Activated CD8-positive, alpha-beta T cell treated with anti-CD3 and anti-CD28 coated beads, Interleukin-2, amount 10 ng/mL, durations not matched to agents 7 days and 5 days (primary cell): ENCODE measurements at places on chromosomes 2 and 18.

DNA sequence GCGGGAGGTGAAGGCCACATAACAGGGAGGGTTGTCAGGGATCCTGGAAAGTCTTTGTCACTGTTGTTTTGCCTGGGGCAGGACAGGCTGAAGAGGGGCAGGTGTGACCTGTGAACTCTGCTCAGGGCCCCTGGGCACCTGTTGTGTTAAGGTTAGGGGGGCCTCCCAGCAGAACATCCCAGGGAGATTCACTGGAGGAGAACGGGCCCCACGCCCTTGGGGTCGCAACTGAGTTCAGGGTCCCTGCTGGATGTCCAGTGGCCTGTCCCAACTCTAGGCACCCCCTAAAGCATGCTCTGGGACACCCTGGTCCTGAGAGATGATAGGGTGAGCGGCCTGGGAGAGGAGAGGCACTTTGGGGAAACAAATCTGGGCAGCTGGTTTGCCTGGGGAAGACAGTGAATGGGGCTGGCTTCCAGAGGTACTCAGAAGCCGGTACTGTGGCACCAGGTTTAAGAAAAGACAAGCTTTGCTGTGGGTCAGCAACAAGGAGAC is 22.9 kb downstream of the GPR35 start:
- peak; percentile 13 for DNase-seq

GRCh38 chr18:79516441-79516931 is 120.8 kb downstream of the NFATC1 start:
- no peak for DNase-seq

DNA sequence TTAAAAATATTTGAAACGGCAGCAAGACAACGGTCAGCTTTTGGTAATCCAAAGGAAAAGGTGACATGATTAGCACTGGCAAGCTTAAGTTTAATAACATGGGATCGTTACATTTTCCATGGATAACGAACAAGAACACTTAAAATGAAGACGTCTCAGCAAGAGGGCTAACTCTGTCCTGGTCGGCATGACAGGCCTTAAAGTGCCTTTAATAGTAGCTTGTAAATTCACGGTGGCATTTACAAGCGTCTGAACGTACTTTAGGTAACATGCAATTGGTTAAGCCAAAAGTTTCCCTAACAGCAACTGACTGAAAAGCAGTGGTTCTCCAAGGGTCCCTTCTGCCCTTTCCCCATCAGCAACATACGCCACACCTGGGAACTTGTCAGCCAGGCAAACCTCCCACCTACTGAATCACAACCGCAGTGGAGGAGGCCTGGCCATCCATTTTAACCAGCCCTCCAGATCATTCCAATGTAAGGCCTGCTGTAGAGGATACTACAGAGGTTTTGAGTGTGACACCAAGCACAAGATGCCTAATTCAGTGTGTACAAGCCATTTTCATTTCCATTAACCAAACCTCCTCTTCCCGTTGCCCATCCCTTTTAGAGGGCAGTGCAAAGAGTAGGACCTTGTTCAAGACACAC is 4.4 kb downstream of the TGFA start:
- no peak for DNase-seq

GRCh38 chr2:142082368-142082767 is 48.4 kb downstream of the LRP1B start:
- no peak for DNase-seq

DNA sequence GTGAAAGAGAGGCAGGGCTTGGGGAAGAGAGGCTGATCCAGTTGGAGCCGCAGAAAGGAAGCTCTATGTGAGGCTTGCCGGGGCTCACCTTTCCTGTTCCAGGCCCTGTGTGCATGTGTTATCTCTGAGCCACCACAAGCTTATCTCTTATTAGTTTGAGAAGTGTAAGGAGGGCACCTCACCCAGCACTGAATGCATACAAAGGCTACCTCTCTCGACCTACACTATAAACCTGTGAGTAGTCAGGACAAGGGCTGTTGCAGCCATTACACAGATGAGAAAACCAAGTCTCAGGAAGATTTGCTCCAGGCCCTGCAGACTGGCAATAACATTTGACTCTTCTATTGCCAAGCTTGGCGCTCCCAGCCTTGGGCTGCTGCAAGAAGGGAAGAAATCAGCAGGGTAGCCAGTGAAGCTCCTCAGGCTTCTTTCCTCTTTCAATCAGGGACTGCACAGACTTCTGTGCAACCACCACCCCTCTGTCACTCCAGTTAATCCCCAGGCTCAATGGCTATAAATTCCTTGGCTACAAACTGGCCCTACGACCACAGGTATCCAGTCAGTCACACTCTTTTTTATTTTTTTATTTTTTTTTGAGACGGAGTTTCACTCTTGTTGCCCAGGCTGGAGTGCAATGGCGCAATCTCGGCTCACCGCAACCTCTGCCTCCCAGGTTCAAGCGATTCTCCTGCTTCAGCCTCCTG is 73.8 kb downstream of the CLHC1 start:
- DNase-seq: no peak

DNA sequence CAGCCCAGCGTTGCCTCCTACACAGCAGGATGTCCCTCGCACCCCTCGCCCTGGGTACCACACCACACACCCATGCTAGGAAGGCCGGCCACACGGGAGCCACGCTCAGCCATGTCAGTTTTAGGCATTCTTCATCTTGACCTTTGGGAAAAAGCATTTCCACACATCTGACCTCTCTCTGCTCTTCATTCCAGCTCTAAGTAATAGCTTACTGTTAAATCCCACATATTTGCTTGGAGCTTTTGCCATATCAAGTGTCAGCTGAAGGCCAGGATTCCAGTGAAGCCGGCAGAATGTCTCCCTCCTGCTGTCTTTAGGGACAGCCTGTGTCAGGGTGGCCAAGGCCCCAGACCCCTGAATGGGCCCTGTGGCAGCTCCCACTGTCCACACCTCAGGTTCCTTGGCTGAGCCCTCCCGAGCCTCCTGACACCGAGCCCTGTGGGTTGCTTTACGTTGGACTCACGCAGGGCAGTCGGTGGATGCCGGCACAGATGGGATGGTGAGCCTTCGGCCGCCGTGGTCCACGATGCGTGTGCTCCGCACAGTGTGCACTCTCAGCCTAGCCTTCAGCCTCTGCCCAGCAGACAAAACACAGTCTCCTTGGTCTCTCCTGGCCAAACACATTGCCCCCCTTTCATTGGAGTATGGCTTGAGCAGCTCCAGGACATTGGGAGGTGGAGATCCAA is 202.0 kb downstream of the SEPTIN10 start:
- DNase-seq: no peak

DNA sequence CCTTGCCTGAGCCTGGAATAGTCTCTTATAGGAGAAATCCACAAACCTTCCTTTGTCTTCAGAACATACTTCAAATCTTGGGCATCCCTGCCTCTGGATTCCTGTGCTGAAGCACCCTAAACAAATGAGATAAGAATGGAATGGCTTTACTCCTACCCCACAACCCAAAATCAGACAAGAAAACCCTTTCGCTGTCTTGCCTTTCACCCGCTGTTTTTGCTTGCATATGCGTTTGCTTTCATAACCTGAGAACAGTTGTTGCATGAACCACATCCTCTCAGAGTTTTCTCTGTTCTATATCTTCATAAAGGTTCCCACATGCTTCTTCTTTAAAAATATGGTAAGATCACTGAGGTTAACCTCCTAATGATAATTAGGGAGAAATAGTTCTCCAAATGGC is 132.1 kb upstream of the MAP3K20 start:
- DNase-seq: peak; percentile 29

GRCh38 chr18:48636436-48636835 is 97.6 kb downstream of the CTIF start:
- DNase-seq: no peak

GRCh38 chr18:8989017-8989416 is 113.5 kb upstream of the NDUFV2 start:
- no peak for DNase-seq

DNA sequence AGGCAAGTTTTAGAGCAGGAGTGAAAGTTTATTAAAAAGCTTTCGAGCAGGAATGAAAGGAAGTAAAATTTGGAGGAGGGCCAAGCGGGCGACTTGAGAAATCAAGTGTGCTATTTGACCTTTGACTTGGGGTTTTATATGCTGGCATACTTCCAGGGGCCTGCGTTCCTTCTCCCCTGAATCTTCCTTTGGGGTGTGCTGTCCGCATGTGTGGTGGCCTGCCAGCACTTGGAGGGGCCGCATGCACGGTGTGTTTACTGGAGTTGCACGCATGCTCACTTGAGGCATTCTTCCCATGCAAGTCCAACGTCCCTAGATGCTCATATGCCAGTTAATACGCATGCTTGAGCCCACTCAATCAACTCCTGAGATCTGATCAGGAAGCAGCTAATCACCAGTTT is 78.3 kb upstream of the MAP4K4 start:
- no peak for DNase-seq

GRCh38 chr2:135931776-135932443 is 53.5 kb downstream of the DARS1 start:
- no peak for DNase-seq

- no peak for DNase-seq
Observed at GRCh38 chr2:172447811-172448493, 20.6 kb downstream of the ITGA6 start.

DNA sequence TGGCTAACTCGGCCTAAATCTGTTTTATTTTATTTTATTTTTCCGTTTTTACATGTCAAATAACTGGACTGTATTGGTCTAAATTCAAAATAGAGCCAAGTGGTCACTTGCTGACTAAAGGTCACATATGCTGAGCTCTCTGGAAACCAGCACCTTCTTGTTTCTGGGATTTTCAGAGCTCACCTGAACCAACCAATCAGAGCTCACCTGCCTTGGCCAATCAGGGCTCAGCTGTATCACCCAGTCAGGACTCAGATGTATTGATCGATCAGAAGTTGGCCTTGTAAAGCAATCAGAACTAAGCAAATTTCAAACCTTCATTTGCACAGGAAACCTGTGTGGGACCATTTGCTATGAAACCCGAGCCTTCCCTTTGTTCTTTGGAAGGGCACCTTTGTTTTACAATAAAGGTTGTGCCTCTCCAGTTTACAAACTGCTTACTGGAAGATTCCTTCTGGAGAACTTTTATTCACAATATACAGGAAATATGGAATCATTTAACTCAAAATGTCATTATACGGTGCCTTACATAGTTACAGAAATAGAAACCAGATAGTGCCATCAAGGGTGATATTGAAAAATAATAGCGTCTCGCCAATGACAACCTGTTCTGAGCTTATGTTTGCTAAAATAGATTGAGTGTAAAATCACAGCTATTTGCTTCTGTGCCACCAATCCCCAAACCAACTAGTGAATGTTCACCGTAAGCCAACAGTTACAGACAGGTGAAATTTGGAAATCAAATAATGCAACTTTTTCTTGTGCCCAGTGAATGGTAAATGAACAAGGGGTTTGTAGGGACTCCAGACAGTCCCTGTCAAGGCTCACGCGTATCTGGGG is 17.3 kb upstream of the PSD4 start:
- no peak for DNase-seq

GRCh38 chr2:64177315-64177714 is 33.1 kb upstream of the PELI1 start:
- DNase-seq: no peak

- peak; percentile 27 for DNase-seq
Observed at GRCh38 chr18:9516437-9517064, 41.2 kb downstream of the RALBP1 start.

DNA sequence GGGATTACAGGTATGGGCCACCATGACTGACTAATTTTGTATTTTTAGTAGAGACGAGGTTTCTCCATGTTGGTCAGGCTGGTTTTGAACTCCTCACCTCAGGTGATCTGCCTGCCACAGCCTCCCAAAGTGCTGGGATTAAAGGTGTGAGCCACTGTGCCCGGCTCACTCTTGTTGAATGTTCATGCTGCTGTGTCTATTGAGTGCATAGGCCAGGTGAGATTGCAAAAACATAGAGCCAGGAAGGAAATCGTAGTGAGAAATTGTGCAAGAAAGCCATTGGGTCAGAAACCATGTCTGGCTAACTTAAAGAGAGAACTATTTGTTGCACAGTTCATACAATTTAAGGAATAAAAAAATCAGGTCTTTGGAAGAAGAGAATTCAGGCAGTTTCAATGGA is 45.5 kb upstream of the FZD5 start:
- no peak for DNase-seq

- DNase-seq: no peak
Observed at GRCh38 chr2:62570861-62571698, 65.1 kb upstream of the TMEM17 start.

- DNase-seq: no peak
Observed at GRCh38 chr18:49933530-49934128, 120.3 kb upstream of the ACAA2 start.

DNA sequence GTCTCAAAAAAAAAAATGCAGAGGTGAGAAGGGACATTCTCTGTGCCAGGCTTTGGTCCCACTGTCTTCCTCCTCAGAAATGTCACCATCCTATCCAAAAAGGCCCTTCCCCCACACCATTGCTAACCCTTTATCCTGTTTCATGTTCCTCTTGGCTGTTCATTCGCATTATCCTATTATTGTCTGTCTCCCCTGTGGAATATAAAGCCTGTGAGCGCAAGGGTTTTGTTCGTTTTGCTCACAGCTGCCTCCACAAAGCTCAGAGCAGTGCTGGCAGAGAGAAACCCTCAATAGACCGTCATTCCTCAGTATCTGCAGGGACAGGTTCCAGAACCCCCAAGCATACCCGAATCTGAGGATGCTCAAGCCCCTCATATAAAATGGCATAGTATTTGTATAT is 91.8 kb downstream of the LOXHD1 start:
- DNase-seq: no peak

GRCh38 chr2:216285701-216286100 is 86.6 kb downstream of the MARCHF4 start:
- no peak for DNase-seq

DNA sequence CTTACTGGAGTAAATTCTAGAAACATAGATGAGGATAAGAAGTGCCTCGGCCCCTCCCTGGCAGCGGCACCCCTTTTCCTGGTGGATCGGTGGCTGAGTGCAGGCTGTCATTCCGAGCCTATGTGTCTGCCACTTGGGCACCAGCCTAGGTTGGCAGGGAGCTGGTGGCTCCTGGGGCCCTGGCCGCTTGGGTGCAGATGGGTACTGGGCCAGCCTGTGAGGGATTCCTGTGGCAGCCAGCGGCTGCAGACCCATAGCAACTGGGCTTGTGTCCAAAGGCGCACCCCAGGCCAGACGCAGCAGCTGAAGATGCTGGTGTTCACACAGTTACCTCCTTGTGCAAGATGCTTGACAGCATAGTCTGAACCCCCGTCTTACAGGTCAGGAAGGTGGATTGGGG is 2.8 kb downstream of the SNORC start:
- DNase-seq: no peak

- peak; percentile 17 for DNase-seq
Observed at GRCh38 chr2:111666160-111666559, 217.8 kb downstream of the ANAPC1 start.

DNA sequence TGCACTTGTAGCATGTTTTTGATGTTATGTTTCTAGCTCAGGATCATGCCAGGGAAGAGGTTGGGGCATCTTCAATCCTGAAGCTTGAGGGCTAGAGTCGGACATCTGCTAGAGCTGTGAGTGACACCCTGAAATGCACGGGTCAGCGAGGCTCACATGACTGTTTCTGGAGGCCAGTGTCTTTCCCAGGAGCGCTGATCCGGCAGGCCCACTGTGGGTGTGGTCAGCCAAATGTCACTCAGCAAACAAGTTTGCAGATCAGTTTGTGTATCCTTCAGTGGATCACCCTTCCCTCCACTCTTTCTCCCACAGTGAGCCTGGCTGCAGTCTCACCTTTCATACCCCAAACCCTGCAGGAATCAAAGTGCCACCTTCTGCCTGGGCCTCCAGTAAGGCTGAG is 23.0 kb upstream of the ARHGEF4 start:
- DNase-seq: no peak

GRCh38 chr2:26894136-26894535 is 46.2 kb downstream of the DPYSL5 start:
- no peak for DNase-seq

- DNase-seq: no peak
Observed at GRCh38 chr18:45728336-45729010, 4.5 kb downstream of the SLC14A1 start.

- DNase-seq: no peak
Observed at GRCh38 chr18:2920546-2921343, 73.9 kb downstream of the EMILIN2 start.
